ENCODE measurements at places on chromosomes 5 and 9.

DNA sequence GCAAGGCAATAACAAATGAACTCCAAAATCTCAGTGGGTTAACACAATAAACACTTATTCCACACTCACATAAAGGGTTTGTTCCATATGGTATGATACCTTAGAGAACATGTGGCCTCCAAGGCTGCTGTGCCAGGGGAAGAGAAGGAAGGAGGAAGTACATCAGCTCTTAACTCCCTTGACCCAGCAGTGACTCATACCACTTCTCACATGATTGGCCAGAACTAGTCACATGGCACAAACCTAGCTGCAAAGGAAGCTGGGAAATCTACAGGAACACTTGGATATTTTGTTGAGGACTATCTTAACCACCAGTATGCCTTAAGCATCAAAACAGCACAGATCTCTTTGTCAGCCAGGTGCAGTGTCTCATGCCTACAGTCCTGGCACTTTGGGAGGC is 99.3 kb downstream of the SLIT3 start:
- DNase-seq = no peak

DNA sequence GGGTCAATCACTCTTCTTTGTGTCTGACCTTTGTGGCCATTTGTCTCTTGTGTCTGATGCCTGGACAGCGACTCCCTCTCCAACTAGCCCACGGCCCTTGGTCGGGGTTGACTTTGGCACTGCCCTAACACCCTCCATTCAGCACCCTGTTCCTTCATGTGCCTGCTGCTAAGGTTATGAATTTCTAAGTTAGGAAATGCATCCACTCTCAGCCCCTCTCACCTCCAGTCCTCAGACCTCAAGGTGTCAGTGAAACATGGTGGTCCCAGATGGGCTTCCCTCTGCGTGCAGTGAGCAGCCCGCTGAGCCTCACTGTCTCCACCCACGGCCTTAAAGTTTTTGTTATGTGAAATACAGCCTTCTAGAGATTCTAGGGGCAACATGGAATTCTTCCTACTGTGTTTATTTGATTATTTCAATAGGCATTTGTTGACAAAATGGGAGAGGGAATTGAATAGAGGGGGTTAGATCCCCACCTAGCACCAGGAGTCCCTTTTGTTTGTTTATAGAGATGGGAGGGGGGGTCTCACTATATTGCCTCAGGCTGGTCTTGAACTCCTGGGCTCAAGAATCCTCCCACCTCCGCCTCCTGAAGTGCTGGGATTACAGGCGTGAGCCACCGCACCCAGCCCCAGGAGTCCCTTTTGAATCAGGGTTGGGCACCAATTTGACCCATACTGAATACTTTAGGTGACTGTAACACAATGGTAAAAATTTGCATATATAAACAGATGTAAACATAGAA is 1.6 kb upstream of the GLIPR2 start:
- no peak for DNase-seq

- no peak for DNase-seq
Observed at GRCh38 chr5:61599370-61600122, 267.5 kb downstream of the ZSWIM6 start.

- DNase-seq = no peak
Observed at GRCh38 chr9:4258320-4259090, 41.4 kb downstream of the GLIS3 start.

GRCh38 chr9:133103183-133103986 is 17.7 kb downstream of the RALGDS start:
- peak; percentile 54 for DNase-seq

All from bone marrow (tissue), 2 donors.